ENCODE measurements at places on chromosomes 12 and 14.
A peak's percentile ranks its signal among the peaks of the same experiment; 100 is the strongest.

DNA sequence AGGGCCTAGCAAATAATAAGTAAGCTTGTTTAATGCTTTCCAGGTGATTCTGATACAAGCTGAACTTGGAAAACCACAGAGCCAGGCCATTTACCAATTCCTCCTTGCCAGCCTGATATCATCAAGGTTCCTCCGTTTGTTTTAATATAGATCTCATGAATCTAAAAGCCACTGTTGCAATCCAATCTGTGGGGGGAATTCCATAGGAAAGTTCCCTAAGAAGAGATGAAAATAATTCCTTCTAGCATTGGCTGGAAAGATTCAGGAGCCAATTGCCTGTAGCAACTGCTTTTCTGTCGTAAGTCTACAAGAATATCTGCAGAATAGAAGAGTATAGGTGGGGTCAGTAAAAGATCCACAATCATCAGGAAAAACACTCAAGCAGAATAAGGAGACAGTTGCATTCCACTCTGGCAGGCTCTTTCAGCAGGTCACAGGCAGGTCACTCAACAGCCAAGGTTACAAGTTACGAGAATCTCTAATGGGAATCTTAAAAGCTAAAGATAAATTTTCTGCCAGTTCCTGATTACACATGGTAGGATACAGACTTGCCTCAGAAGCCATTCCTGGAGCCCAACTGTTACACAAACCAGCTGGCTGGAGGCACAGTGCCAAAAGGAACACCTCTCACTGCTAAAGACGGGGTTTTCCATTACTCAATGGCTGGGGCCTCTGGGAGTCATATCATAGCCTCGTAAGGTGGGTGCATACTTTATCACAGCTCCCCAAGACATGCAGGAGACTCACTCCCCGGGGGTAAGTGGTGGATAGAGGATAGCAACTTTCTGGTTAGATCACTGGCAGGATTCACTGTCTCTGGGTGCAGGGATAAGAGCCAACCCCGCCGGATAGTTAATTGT lies 43.6 kb downstream of the FGD6 start:
- no peak for DNase-seq

DNA sequence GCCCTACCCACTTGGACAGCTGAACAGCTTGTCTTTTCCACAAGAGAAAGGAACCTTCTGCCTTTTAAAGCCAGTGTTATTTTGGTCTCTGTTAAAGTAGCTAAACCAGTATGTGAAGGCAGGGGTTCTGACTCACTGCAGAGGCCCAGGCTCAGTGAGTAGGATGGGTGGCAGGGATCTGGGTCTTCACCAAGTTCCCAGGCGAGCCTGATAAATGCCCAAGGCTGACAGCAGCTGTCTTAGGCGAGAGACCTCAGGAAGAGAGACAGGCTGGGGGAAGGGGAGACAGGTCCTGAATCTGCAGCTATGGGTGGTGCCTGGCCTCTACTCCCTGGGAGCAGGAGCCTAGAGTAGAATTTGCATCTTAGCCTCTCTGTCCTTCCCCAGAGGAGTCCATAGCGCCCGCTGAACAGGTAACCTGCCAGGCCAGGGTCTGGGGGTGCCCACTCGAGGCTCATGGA lies 18.1 kb upstream of the KIF26A start:
- no peak for DNase-seq

- peak; percentile 27 for DNase-seq
These were observed 16.3 kb upstream of the RFLNA start for GRCh38 chr12:124278389-124279101.

DNA sequence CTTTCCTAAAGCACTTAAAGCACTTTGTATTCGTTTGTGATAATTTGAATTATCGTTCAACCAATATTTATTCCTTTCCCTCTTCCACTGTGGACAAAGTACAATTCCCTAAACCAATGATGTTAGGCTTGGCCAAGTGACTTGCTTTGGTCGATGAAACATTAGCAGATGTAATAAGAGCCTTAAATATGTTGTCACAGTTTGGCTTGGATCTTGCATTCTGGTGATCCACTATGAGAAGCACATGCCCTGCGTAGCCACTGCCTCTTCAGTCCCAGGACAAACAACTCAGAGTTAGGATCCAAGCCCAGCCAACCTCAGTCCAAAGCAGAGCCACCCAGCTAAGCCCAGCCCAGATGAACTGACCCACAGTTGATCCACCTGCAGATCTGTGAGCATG lies 8.4 kb upstream of the C12orf75 start:
- DNase-seq: no peak

DNA sequence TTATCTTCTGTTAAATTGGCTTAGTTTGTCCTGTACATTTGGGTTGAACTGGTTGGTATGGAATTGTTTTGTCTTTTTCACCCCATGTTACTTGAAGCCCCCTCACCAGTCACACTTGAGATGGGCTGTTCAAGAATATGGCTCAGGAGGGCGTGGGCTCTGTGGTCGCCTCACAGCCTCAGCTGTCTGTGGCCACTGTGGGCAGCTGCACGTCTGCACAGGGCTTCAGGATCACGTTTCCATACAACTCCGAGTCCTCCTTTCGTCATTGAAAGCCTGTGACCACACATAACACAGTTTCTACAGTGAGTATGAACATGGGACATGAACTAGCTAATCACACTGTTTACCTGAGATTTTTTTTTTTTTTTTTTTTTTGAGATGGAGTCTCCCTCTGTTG lies 81.3 kb downstream of the MOK start:
- no peak for DNase-seq

- DNase-seq: peak; percentile 76
These were observed 71.5 kb upstream of the DAAM1 start for GRCh38 chr14:59116984-59117415.

DNA sequence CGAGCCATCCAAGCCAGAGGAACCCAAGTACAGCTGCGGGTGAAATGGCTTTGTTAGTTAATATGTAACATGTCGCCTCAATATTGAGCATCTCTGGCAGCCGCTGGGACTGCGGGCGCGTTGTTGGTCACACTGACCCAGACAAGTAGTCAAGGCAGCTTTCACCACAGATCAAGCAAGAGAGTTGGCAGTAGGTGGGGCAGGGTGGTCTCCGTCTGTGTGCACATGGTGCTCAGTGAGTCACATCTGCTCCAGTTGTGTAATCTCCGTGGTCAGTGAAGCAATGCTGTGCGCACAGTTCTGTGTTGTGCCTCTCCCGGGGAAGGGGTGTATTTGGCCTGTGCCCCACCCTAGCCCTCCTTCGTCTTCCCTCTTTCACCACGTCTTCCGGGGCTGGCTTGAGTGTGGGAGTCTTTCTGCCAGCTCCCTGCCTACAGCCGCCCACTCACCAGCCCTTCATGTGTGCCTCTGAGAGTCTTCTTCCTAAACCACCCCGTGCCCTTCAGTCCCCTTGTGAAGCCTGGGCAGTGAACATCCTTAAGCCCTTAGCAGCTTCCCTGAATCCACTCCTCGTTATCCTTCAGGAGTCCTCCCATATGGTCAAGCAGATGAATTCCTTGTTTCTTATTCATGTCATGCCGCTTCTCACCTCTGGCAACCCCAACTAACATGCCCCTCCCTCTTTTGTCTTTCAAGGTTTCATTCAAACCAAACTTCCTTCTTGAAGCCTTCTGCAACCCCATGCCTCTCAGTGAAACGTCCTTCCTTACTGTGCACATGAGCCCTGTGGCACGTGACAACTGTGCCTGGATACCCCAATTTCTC lies 242.1 kb downstream of the CACNA1C start:
- DNase-seq: no peak

- peak; percentile 31 for DNase-seq
These were observed 73.4 kb upstream of the EIF5 start for GRCh38 chr14:103260629-103261124.

DNA sequence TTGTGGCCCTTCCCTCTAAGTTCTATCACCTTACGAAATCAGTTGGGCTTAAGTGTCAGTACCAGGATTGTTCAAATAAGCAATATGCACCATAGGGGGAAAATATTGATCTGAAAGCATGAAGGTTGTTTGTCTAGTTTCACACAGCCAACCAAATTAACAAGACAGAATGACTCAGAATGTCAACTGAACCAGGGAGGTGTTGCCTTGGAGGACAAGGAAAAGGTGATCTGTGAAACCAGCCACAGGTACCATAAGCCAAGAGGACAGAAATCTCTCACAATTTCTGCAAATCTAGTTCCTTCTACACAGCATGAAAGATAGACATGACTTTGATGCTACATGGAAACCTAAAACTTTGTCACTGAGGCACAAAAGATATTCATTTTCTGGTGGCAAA lies 297.9 kb downstream of the BCL11B start:
- DNase-seq: no peak

DNA sequence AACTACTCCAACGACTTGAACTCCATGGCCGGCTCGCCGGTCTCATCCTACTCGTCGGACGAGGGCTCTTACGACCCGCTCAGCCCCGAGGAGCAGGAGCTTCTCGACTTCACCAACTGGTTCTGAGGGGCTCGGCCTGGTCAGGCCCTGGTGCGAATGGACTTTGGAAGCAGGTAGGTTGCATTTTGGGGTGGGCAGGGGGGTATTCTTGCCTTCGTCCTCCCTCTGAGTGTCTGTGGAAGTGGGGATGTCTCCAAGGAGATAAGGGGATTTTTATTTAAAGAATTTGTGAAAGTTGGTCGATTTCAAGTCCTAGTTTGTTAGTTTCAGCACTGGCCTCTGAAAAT lies 1.3 kb downstream of the ASCL1 start:
- DNase-seq: no peak

- DNase-seq: no peak
These were observed 52.6 kb downstream of the DYRK2 start for GRCh38 chr12:67701121-67701520.

Data from urothelium cell line (cell line).